Activated CD8-positive, alpha-beta T cell treated with anti-CD3 and anti-CD28 coated beads for 36 hours (primary cell): ENCODE measurements at places on chromosomes 2 and 18. TPM values are rescaled to one million over a fixed set of nuclear protein-coding genes. Genes with fewer than 3 reads are reported as not detected.

The LYPD1 gene
- not detected for total RNA-seq

The ADAM23 gene
- 0.54 TPM for total RNA-seq

The STEAP3 gene
- total RNA-seq, result 0.18 TPM

The SERPINB5 gene
- not detected for total RNA-seq

The NIF3L1 gene
- total RNA-seq, result 35.3 TPM

The OXER1 gene
- not detected for total RNA-seq

The COPS7B gene
- 53.6 TPM for total RNA-seq

The DES gene
- total RNA-seq, result not detected

DNA sequence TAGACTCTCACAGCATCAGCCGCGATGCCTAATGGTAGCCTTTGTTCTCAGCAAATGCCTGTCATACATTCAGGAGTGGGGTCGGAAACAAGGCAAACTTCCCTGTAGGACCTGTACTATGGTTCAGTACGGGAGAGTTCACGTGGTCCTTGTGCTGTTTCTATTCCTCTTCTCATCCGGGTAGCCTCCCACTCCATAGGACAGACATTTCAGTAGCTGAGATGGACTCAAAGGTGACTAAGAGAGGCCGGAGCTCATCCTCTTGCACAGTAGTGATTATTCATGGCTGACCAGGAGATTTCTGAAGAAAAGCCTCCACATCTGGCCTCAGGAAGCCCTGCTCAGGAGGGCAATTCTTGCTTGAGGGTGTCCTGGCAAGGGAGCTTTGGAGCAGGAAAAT, 117.8 kb upstream of the SPRED2 start:
- DNase-seq, result no peak

DNA sequence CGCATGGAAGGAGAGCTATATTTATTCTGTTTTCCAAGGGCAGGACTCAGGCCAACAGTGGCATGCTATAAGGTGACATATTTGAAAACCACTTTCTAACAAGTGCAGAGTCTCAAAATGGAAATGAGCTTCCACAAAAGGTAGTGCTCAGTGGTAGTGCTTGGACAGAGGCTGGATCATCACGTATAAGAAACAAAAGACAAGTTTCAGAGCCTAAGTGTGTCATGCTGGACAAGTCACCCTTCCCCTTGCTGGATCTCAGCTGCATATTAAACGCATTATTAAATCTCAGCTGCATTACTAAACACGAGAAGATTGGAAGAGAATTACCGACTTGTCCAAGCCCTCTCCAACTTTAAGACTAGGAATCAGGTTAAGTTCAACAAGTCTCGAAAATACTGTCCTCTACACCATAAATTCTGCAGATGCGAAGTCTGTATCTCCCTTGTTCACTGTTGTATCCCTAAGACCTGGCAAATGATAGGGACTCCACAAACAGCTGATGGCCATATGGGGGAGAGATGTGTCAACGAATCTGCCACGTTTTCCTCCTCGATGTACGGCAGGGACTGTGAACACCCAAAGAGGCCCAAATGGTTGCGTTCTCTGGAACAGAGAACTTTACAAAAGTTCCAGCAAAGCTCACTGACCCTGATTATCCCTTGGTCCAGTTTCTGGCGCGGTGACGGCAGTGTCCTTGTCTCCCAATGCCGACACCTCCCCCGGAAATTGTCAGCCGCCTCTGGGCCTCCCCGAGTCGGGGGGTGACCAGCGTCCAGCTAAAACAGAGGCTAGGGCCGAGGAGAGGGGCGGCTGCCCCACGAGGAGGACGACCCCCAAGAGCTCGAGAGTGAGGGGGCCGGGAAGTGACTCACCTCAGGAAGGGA, 611 bp downstream of the NOL10 start:
- DNase-seq, result peak; percentile 18

DNA sequence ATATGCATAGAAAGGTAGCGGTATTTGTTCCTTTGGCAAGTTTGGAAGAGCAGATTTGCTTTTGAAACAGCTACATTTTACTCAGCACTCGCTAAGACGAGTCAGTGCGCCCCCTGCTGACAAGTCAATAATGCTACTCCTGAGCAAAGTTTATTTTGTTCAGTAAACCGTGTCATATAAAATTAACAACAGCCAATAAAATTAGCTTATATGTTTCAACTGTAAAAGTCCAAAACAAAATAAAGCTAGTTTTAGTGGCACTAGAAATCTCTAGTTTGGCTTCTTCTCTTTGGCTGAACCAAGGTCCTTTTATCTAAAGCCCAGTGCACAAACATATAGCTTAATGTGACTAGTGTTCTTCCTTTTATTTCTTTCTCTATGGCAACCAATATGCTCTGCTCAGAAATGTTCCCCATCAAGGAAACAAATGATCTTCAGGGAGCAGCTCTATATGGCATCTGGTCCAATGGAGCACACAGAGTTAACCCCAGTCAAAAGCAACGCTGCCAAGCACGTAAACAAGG, 4.2 kb upstream of the POU3F3 start:
- peak; percentile 73 for DNase-seq

DNA sequence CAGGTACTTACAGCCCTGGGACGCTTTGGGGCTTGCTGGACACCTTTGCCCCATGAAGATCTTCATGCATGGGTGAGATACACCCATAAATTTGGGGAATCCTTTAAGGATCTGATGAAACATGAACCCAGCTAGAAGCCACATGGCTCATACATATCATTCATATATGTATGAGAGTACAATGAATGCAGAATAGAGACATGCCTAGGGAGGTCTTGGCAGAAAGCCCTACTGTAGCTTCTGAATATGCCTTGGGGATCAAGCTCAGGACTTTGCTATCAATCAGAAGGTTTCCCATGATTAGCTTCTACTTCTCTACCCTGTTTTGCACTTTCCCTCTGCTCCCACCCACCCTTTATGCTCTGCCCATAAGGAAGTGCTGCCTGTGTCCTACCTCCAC, 368.4 kb downstream of the LPIN1 start:
- no peak for DNase-seq

DNA sequence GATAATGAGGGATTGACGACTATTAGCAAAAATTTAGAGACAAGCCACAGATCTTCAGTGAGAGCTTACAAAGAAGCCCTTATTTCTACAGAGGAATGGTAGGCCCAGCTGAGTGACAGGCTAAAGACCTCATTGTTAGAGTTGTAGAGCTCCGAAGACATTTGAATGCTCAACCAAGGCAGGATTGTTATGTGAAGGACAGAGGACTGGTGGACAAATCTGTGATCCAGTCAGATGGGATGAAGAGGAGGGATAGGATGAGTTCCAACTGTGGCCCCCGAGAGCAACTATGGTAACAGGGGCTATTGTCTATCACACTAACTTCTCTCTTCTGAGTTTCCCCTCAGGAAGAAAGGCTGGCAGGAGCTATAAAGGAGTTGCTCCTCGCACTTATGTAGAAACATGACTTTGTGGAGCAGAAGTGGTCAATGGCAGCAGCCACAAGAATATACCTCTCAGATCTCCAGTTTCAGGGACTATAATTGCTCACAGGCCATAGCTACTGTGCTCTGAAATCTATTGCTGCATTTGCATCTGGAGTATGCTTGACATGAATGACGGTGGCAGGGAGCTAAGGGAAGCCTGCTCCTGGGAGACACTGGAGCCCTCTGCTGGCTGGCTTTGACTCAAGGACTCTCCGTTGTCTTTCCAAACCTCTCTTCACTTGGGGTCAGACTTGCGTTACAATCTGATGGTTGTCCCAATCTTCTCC, 50.3 kb upstream of the GREB1L start:
- peak; percentile 46 for DNase-seq

GRCh38 chr2:106142683-106143082, 51.4 kb downstream of the UXS1 start:
- peak; percentile 72 for DNase-seq

DNA sequence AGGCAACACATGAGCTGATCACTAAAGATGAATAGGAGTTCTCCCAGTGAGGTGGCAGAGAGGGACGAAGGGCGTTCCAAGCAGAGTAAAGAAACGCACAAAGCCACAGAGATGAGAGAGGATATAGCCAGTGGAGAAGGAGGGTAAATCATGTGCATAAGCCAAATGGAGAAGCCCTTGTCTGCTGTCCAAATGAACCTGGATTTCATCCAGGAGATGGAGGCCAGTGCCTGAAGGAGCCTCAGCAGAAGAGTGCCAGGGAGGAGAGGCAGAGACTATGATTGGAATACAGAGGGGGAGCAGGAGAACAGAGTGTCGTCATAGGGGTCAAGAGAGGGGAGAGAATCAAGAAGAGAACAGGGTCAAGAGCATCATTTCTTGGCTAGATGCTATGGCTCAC, 48.9 kb upstream of the STPG4 start:
- no peak for DNase-seq

- DNase-seq, result no peak
These were observed 15.2 kb downstream of the SRSF7 start for GRCh38 chr2:38735999-38736320.

- peak; percentile 54 for DNase-seq
These were observed 674 bp downstream of the PTPN4 start for GRCh38 chr2:119760237-119760955.

GRCh38 chr2:190781604-190782198, 98.9 kb upstream of the GLS start:
- peak; percentile 70 for DNase-seq

GRCh38 chr2:68385907-68386287, 20.8 kb downstream of the PLEK start:
- DNase-seq, result no peak

GRCh38 chr2:231987124-231987727, 25.7 kb downstream of the DIS3L2 start:
- DNase-seq, result no peak
